ENCODE measurements at places on chromosomes 1 and 21.
A peak's percentile ranks its signal among the peaks of the same experiment; 100 is the strongest.

DNA sequence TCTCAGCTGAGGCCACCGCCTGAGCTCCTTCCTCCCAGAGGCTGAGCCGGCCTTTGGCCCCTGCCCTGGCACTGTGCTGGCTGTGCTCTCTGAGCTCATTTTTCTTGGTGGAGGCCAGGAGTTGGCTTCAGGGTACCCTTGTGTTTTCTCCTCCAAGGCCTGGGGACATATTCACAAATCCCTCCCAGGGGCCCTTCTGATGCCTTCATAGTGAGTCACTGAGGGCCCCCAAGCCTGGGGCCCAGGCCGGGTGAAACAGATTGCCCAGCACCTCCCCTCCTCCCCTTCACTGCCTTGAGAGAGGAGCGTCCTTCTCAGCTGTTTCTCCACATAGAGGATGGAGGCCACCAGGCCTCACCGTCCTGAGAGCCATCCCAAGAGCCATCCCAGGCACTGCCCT, 105.8 kb downstream of the SIK1 start:
- peak; percentile 57 for DNase-seq

DNA sequence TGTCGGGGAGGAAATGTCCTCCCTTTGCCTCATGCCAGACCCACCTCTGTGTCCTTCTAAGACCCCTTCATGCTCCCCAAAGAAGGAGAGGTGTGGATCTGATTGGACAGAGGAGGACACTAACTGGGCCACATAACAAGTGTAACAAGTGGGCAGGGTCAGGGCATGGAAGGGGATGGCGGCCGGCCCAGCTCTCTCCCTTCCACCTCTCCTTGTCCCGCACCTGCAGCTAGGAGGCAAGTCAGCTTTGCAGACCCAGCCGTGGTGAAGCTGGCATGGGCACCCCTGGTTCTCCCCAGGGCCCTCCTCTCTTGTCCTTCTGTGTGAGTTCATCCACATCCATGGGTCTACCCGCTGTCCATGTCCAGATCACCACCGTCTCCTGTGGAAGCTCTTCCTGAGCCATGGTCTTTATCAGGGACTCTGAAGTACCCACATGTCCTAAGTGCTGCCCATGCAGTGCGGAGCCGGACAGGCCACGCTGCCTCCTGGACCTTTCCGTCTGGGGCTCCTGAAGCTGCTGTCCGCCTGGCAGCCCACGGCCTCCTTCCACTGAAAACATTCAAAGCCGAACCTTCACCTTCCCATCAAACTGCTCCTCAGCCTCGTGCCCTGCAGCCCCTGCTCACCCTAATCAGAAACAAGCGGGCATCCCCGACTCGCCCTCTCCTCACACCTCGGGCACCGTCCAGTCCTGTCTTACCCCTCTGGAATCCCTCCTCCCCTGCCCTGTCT, 460.5 kb downstream of the PTPRU start:
- no peak for DNase-seq

DNA sequence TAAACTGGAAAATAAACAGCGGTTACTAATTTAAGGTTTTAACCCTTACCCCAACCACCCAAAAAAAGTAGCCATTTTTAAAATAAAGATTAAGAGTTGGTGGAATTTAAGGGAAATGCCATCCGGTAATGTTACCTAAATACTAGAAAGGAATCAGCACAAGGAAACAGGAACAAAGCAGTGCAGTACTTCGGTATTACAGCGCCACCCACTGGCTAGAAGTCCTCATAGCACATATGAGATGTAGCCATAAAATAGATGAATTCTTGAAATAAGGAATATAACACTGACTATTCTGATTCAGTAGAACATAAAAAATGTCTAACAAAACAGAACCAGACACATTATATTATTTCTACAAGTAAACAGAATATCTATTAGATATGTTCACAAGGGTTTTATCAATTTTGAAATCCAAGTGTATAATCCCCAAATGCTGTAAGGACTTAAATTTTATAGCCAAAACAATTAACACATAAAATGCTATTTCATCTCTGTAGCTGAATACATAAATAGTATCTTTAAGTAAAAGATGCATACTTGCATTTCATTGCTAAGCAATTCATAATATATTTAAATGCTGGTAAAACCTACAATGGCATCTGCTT, 58.8 kb downstream of the FRRS1 start:
- DNase-seq: peak; percentile 71

GRCh38 chr21:31875496-31876015, 2.7 kb downstream of the HUNK start:
- peak; percentile 41 for DNase-seq

- DNase-seq: peak; percentile 72
Measured at GRCh38 chr1:94332952-94333351, 85.2 kb upstream of the ABCD3 start.

- peak; percentile 61 for DNase-seq
Measured at GRCh38 chr21:33196941-33197374, 32.8 kb upstream of the IFNAR2 start.

DNA sequence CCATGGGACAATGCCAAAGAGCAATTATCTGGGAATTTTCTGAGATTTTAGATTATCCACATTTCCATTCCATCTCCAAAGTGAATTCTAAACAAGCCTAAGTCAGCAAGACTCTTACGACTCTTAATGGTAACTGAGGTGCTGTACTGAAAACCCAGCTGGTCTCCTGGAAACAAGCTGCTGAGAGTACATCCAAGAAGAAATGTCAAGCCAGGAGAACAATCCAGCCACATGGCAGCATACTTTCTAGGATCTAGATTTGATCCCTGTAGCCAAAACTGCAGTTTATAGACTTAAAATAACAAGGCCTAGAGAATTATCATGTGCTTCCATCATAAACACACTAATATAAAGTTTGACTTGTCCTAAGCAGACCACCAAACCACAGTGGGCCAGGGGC, 45.8 kb downstream of the KCNH1 start:
- DNase-seq: no peak

DNA sequence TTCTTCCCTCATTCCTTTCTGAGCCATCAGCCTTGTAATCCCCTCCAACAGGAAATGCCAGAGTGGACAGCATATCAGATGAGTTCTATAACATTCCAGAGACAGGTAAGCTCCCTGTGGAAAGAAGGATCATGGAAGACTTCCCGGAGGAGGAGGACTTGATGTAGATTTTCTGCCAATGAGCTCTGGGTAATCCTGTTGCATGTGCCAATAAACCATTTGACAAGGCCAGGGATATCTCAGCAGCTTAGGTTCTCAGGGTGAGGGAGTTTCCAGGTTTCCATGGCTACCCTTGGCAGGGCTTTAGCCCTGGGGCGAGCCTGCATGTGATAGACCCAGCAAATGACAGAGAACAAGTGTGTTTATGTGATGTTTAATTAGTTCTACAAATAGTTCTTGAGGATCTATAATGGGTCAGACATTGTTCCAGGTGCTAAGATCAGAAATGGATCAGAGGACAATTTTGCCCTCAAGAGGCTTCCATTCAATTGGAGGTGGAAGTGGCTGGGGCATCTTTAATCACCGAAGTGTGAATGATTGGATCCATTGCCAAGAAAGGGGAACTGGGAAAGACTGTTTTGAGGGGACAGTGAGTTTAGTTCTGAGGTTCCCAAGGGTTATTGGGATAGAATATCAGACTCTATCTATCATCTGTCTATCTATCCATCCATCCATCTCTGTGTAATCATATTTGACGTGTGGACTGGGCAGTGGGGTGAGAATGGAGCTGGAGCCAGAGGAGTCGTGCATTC, 6.9 kb downstream of the PLA2G5 start:
- DNase-seq: no peak

- no peak for DNase-seq
Measured at GRCh38 chr1:213973129-213973528, 14.6 kb upstream of the PROX1 start.

DNA sequence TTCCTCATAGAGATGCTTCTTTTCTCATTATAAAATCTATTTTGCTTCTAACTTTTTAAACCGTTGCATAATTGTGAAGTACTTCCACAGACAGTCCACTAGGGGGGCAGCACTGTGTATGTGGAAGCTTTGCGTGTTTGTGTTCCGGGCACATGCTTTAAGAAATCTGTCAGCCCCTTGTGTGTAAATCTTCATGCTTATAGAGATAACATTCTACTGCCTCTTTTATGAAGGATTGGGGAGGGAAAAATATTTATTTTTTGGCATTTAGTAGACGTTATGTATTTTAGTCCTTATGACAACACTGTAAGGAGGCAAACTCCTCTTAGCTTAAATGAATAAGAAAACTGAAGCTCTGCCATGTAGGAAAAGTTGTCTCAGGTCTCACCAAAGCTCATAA, 157.3 kb upstream of the PTGFR start:
- DNase-seq: peak; percentile 19

- DNase-seq: no peak
Measured at GRCh38 chr1:170096806-170097340, 22.4 kb upstream of the KIFAP3 start.

- DNase-seq: no peak
Measured at GRCh38 chr1:13646521-13646920, 53.5 kb upstream of the PRDM2 start.

GRCh38 chr1:237814319-237814924, 76.3 kb downstream of the ZP4 start:
- DNase-seq: no peak

DNA sequence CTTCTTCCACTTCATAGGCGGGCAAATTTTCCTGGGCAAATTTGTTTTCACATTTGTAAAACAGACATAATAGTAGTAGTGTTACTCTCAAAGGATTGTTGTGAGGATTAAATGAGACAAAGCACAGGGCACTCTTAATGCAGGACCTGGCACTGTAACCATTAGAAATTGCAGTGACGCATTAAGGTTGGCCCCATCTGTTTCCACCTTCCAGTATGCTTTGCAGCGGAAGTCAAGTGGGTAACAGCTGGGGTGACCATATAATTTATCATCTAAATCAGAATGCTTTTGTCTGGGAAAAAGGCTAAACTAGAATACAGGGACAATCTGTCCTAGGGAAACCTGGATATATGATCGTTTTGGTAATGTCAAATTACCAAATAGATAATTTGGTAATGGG, 132.5 kb upstream of the CACHD1 start:
- no peak for DNase-seq

DNA sequence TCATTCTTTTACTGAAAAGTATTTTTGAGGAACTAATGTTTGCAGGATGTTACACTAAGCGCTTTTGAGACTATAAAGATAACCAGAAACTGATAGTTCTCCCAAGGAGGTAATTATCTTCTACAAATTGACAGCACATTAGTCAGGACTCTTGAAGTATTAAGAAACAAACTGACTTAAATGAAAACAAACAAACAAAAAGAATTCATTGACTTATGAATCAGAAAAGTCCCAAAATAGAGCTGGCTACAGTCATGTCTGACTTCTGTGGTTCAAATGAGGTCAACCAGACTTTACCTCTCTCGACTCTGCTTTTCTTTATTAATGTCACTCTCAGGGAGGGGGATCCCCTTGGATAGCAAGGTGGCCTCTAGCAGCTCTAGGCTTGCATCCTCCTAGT, 296.8 kb downstream of the TPR start:
- DNase-seq: peak; percentile 77

DNA sequence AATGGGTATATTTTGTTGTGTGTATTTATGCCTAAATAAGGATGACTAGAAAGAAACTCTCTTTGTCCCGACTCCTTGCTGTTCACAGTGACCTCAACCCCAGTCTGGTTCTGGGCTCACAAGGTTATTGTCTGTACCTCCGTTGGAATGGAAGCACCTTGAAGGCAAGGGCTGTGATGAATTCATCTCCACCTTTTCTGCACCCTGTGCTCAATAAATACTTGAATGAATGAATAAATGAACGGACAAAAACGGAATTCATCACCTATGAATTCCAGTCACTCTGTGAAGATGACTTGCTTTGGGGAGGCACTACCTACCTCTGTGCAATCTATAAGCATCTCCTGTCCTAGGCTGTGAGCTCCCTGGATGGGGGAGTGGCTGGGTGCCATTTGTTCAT, 39.3 kb downstream of the HSPG2 start:
- no peak for DNase-seq

- no peak for DNase-seq
Measured at GRCh38 chr1:53345996-53346813, 18.3 kb upstream of the LRP8 start.

GRCh38 chr1:9808459-9808858, 15.3 kb downstream of the CLSTN1 start:
- no peak for DNase-seq

DNA sequence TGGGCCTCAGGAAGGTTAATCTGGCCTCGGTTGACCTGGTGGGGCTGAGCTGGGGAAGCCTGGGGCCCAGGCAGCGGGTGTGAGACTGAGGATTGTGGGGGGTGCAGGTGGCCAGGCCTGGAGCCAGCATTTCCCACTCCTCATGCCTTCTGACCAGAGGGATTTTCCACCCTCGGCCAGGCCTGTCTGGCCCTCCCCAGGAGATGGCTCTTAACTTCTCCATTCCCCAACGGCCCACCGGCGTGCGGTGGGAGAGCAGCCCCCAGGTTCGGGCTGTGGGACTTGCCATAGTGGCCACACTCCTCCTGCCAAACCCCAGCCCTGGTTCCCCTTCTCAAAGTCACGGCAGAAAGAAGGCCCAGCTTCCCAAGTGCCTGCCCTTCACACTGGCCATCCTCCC, 126.5 kb upstream of the RUNX3 start:
- DNase-seq: no peak

GRCh38 chr1:109240158-109241152, 8.9 kb upstream of the CELSR2 start:
- peak; percentile 84 for DNase-seq

DNA sequence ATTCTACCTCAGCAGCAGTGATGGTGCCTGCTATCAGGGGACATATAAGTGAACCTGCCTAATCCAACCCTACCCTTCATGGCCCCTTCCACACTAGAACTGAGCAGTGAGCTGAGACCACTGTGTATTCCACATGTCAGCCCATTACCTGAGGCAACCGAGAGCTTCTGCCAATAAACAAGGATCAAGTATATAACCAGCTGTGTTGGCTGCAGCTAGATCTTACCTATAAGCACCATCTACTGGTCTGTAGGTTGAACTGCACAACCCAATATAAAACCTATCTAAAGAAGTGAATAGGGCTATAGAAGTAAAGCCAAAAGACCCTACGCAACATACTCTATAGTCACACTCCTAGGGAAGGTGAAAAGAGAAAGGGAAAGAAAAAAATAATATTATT, 376.9 kb downstream of the HHIPL2 start:
- DNase-seq: peak; percentile 63

GRCh38 chr1:167136191-167136614, 42.3 kb downstream of the STYXL2 start:
- peak; percentile 69 for DNase-seq
